ENCODE measurements at places on chromosomes 4 and X. TPM values are rescaled to one million over a fixed set of nuclear protein-coding genes. Genes with fewer than 3 reads are reported as not detected.
A peak's percentile ranks its signal among the peaks of the same experiment; 100 is the strongest.

- DNase-seq: peak; percentile 82
Measured at GRCh38 chrX:154515090-154515965, 704 bp downstream of the FAM3A start.

DNA sequence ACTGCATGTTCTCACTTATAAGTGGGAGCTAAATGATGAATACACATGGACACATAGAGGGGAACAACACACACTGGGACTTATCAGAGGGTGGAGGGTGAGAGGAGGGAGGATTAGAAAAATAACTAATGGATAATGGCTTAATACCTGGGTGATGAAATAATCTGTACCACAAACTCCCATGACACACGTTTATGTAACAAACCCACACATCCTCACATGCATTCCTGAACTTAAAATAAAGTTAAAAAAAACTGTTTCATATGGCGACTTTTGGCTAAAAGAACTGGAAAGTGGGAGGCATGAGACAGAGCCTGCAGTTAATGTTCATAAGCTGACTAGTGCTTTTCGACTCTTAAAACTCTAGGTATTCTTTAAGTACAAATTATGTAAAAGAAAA lies 98.9 kb upstream of the NPFFR2 start:
- DNase-seq: no peak

- DNase-seq: no peak
Measured at GRCh38 chrX:79336869-79337815, 30.0 kb downstream of the ITM2A start.

DNA sequence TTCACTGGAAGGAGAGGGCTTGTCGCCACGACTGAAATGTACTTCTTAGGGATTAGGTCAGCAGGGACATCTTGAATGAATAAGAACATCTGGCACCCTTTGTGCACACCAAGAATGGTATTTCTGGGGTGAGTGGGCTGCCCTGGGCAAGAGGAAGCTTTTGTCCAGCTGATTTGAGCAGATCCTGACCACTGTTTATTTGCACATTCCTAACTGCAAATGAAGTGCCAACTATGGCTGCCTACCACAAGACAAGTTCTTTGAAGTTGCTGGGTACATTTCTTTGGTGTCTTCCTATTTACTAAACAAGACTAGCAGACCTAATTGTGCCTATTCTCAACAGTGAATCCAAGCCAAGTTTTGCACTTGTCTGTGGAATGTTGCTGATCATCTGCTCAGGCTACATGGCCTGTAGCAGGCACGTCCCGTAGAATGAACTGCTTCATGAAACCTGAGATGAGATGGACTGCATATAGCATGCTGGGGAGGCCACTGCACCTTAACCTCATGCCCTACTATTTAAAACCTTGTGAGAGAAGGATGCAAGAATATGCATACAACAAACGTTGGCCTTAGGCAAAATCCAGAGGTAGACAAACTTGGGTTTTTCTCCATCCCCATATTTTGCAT lies 45.0 kb downstream of the PIR start:
- no peak for DNase-seq

DNA sequence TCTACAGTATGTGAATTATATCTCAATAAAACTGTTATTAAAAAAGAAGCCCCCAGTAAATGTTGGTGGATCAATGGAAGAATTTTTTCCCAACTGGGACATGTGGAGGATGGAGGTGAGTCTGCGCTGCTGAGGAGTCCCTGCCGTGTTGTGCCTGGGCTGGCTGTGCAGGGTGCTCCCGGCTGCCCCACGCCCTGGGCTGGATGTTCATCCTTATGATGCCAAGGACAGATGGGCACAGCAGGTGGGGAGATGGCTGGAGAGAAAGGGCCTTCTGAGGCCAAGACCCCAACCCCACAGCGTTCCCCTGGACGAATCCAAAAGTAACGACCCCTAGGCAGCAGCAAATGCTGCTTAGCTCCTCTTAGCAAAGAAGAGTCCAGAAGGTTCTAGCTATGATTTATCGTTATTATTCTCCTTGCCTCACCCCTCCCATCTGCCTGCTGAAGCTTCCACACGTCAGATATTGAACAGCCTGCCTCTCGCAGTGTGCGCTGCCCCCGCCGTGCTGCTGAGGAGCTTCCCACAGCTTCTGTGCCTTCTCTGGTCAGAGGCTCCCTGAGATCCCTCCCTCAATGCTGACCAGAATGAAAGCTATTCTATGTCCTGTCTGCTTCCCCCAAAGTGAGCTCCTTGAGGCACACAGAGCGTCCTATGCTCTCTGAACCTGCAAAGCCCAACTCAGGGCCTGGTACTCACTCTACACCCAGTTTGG lies 26.5 kb downstream of the HMX1 start:
- no peak for DNase-seq

GRCh38 chr4:53732661-53733060 lies 141.4 kb upstream of the LNX1 start:
- no peak for DNase-seq

DNA sequence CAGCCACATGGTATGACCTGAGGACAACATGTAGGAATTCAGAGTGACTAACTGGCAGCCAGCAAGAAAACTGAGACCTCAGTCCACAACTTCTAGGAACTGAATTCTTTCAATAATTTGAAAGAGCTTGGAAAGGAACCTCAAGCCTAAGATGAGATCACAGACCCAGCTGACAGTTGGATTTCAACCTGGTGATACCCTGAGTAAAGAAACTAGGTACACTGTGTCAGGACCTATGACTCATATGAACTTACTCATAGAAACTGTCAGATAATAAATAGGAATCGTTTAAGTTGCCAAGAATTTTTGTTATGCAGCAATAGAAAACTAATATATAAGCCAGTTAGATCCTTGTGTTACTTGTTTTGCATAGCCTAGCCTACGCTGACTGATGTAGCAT lies 102.4 kb upstream of the DCAF12L1 start:
- DNase-seq: no peak

DNA sequence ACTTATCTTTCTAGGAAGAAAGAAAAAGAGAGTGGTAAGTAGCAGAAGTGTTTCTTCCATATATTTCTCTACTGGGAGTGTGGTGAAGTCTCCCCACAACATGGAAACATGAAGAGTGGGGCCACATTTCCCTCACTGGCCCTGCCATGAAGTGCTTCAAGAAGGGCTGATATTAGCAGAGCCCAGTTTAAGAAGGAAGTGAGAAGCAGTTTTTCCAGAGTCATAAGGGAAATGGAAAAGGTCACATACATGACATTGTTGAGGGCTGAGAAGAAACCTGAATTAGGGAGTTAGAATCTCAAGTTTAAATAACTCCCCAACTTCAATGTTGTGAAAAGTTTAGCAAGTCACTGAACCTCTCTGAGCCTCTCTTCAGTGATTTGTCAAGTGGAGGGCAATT lies 171.9 kb upstream of the RBPJ start:
- no peak for DNase-seq

DNA sequence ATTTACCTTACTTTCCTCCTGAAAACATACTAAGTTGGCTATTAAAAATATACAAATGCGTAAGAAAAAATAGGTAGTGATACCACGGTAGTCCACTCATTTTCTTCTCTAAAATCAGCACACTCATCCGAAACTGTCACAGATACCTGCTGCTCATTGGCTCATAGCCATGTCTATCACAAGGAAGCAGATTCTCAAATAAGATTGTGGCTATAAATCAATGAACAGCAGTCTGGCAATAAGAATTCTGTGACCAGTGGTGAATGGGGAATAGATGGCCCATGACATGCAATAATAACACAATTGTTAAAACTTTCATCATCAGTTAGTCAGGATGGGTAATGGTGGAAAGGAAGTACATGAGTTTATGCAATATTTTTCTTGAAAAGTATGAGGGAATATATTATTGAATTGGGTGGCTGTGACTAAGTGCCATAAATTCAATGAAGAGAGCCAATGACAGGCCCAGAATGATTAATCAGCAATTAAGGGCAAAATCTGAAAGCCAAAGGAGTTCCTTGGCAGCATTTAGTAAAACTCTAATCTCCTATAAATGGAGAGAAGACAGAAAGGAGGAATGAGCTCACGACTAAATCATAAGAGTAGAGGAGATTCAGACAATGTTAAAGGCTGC lies 202.3 kb upstream of the NEIL3 start:
- no peak for DNase-seq

DNA sequence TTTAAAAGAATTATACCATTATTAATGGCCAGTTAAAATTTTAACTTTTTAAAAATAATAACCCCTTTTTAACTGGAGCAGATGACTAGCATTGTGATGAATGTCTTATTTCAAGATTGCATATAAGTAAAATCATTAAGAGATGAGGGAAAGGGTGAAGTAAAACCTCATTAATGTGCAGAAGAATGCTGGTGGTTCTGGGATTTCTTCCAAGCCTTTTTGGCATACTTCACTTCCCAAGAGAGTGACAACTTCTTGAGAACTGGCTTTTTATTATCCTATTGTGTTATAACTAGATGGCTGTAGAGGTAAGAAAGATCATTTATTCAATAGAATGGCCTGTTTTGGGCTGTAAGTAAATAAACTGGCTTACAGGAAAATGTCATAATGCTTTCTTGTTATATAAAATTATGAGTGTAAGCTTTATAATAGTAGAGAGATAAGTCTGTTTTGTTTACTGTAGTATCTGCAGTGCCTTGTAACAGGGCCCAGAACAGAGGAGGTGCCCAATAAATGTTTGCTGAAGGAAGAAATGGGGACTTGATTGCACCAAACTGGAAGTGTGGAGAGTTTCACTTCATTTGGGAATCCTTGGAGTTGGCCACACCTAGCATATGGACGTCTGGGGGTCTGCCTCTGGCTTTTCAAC lies 242.9 kb upstream of the PITX2 start:
- DNase-seq: no peak

GRCh38 chr4:186227221-186227620 lies at the start of gene KLKB1:
KLKB1 (plus strand) TSS chr4:186227507; CDS start chr4:186228196, 689 bp downstream.
- DNase-seq: peak; percentile 1

DNA sequence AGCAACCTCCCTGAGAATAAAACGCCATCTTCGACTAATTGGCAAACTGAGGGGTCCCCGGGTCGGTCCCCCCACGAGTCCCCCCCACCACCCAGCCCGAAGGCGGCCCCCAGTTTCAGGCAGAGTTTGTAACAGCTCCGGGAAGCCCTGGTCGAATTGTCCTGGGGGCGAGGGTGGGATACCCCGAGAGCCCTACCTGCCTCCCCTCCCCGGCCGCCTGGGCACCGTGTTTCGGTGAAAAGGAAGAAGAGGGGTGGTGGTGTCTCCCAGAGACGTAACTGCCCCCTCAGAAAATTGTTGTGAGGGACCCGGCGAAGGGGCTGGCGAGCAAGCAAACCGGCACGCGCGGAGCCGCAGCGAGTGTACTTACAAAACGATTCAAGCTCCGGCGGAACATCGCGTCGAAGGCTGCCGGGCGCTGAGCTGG lies 1.2 kb downstream of the ATP11C start:
- no peak for DNase-seq

GRCh38 chr4:81802285-81802846 lies 330.7 kb upstream of the RASGEF1B start:
- no peak for DNase-seq

- DNase-seq: no peak
Measured at GRCh38 chrX:13340182-13340791, 20.4 kb upstream of the ATXN3L start.

DNA sequence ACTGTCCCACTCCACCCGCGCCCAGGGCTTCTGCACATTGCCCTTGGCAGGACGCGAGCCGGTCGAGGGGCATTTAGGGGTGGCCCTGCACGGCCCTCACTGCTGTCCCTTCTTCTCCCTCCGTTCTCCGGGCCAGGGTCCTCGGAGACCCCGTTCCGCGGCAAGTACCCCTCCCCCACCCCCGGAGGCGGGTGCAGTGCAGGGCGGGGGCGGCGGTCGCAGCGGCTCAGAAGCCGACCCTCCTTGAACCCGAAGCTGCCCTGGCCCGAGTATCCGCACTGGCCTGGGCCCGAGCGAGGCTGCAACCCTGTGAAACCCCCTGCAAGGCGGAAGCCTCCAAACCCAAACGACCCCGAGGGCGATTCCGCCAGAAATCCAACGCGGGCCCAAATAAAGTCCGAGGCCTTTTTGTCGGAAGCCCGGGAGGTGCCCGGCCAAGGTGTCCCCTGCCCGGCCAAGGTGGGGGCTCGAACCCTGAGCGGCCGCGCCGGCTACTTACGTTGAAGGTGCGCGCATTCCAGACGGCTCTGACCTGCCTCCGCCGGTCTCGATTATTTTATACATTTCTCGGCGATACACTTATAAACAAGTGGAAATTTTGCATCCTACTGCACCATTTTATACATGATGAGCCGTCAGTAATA lies 53.1 kb upstream of the TMEM33 start:
- no peak for DNase-seq

GRCh38 chr4:74320559-74321118 lies 12.4 kb downstream of the EPGN start:
- DNase-seq: peak; percentile 23

DNA sequence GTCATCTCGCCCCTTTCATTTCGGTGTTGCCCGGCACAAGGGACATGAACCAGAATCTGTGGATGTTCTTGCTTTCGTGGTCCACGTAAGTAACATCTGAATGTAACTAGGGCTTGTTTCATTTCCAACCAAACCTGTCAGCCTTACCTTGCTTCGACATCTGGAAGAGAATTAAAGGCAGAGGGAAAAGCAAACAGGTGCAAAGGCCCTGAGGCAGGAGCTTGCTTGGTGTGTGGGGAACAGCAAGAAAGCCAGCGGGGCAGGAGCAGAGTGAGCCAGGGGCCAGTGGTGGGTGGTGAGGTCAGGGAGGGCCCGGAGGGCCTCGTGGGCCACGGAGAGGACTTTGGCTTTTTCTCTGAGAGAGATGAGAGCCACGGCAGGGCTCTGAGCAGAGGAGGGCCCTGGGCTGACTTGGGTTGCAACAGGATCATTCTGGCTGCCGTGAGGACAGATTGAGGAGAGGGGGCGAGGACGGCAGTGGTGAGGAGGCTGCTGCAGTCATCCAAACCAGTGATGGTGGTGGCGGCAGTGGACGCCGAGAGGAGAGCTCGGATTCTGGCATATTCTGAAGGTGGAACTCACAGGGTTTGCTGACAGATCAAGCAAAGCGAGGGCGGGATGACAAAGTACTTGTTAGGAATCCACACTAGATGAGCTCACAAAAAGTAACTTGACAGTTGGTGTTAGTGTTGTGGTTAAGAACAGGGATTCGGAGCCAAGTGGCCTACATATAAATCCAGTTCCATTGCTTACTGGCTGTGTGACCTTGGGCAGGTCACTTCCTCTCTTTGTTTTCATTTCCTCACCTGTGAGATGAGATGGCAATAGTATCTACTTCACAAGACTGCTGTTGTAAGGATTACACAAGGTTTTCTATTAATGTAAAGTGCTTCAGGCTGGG lies 6.8 kb upstream of the WDR13 start:
- DNase-seq: no peak

- no peak for DNase-seq
Measured at GRCh38 chr4:93908778-93909177, 80.2 kb downstream of the ATOH1 start.

Gene LRRC66
- 0.36 TPM for total RNA-seq

Gene SYNPO2
- total RNA-seq: 20.9 TPM

Gene SLC6A14
- not detected for total RNA-seq

Gene ARHGAP24
- 52.5 TPM for total RNA-seq

Gene ZGRF1
- total RNA-seq: 7.1 TPM

Gene CT45A8
- total RNA-seq: not detected

Gene SERPINA7
- not detected for total RNA-seq

Gene ATP1B4
- not detected for total RNA-seq

Gene FHDC1
- 0.36 TPM for total RNA-seq

Gene MAGED4
- total RNA-seq: 58.6 TPM

Gene CXCL3
- total RNA-seq: not detected

Gene PCGF3
- total RNA-seq: 43.1 TPM

Gene CCNA2
- 8.0 TPM for total RNA-seq
